Stimulated activated naive CD8-positive, alpha-beta T cell treated with anti-CD3 and anti-CD28 coated beads, Interleukin-15, Interleukin-2, amounts not matched to agents 100 U/mL and 50 U/mL, for 24 hours (primary cell): ENCODE measurements at places on chromosomes 7 and 10.

GRCh38 chr7:70426249-70426880, 705.6 kb upstream of the GALNT17 start:
- DNase-seq = no peak

GRCh38 chr7:14793151-14793550, 109.4 kb downstream of the DGKB start:
- no peak for DNase-seq

DNA sequence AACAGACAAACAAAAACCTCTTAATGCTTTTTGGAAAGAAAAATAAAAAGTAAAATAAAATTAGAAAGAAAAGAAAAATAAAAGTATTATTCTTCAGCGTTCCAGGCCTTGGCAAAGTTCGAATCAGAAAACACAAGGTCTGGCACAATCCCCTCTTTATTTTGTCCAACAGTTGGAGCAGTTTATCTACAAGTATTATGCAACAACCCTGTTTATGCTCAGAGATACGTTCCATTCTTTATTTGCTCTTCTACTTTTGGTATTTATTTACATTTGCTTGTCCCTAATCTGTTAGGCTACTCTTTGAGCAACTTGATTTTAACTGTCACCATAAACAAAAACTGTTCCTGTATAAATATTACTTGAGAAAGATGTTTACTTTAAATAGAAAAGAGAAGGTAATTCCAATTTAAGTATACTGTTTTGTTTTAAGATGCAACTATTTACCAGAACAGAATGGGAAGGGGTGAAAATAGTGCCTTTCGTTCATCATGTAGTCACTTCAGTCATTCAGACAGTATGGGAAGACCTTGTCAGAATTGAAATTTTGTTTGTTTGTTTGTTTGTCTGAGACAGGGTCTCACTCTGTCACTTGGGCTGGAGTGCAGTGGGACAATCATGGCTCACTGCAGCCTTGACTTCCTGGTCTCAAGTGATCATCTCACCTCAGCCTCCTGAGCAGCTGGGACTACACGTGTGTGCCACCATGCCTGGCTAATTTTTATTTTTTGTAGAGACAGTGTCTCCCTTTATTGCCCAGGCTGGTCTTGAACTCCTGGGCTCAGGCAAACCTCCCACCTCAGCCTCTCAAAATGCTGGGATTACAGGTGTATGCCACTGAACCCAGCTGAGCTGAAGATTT, 5.7 kb downstream of the PDK4 start:
- no peak for DNase-seq

DNA sequence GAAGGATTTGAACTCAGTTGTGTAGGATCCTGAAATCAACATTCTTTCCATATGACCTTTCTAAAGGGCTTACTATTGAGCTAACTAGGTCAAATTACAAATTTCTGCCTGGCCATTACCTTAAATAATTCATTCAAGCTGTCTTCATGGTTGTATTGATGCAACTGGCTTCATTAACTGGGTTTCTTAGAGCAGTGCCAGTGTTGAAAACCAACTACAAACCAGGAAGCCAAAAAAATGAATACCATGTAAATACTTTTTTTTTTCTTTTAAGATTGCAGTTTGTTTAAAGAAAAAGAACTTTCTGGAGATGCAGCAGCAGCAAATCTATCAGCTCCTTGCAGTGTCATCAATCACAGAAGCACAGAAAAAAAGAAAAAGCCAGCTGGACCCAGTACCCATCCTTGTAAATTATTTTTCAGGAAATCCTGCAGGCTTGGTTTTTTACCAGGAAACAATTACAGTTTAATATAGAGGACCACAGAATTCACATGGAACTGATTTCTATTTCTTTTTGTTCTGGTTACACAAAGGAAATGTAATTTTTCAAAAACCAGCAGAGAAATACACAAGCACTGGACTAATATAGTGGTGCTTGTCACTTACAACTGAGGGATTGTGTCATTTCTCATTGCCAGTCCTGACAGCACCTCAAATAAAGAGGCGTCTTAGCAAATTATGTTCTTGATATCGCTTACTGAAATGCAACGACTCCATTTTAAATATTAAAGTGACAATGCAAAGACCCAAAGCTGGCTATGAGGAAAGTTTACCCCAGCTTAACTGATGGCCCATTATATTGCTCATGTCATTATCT, 131.9 kb downstream of the TMEM26 start:
- no peak for DNase-seq

- no peak for DNase-seq
These were observed 537.4 kb downstream of the CNTNAP2 start for GRCh38 chr7:146654048-146654447.

DNA sequence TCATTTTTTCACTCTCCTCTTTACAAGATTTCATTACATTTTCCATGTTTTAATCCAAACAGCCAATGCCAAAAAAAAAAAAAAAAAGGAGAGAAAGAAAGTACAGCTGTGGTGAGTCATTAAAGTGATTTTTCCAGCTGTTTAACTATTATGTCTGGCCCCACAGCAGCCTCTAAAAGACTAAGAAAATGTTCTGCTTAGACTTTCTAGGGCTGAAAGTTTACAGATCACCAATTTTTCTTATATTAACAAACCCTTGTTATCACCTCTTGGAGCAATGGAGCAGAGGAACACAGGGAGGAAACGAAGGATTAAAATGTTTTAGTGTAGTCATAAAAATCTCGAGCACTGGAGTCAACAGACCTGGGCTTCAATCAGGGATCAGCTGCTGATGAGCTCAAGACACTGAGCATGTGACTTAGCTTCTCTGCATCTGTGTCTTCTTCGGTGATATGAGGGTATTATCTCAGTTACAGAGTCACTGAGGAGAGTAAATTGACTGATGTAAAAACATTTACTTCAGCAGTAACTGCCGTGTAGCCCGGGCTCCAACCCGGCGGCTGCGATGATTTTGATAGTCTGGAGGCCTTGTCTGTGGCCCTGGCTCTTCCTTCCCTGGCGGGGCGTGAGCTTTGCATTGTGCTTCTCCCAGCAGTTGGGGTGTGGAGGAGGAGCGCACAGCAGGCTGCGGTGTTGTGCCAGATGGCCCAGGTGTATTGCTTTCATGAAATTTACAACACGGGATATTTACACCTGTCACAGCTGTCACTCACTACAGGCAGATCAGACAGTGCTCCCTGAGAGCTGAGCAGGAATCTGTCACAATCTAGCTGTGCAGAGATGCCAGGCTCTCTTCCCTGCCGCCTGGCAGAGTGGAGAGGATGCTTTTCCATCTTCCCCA, 298.3 kb upstream of the FZD8 start:
- no peak for DNase-seq

DNA sequence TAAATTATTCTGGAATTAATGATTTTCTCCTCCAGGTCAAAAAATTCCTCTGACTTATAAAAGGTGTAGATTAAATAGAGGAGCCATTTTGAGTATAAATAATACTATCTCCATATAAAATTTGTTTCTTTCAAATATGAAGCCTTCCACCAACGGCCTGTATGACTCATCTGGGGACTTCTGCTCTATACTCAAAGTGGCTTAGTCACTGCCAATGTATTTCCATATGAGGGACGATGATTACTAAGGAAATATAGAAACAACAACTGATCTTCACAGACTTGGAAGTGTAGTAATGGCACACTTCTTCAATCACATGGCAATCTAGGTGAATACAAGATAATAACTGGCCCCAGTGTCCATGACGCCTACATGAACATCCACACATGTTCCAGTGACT, 335.6 kb upstream of the HGF start:
- no peak for DNase-seq

DNA sequence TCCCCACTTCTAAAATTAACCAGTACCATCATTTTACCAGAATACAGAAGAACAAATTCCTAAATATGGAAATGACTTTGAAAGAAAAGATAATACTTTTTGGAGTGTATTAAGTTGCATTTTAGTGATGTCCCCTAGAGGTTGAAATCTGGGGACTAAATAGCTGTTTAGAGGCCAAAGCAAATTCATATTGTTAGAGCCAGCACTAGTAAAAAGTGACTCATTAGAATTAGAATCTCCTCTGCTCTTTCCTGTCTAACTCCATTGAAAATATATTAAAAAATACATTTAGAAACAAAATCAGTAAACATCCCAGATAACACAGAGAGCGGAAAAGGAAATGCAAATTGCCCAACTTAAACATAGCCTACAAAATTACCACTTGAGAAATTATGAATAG, 1189.6 kb upstream of the C7orf33 start:
- no peak for DNase-seq

DNA sequence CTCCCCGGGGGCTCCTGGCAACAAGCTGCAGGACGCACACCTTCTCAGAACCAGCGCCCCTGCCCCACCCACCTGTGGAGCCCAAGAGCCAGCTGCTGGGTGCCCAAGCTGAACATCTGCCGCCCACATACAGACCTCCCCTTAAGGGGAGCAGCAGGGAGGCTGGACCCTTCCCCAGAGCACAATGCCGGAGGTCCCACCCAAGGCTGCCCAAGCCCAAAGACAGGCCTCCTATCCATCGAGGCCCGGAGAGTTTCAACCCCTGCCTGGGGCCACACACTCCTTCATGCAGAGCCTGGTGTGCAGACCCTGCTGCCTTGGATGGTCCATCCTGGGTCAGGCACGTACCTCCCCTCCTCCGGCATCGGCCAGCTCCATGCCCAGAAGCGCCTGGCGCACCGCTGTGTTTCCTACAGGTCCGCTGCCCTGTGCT, 48.7 kb downstream of the VIPR2 start:
- DNase-seq = no peak

- no peak for DNase-seq
These were observed 4.5 kb downstream of the ADIRF start for GRCh38 chr10:86972613-86973380.

- DNase-seq = no peak
These were observed 128.5 kb upstream of the TNS3 start for GRCh38 chr7:47710201-47710935.

DNA sequence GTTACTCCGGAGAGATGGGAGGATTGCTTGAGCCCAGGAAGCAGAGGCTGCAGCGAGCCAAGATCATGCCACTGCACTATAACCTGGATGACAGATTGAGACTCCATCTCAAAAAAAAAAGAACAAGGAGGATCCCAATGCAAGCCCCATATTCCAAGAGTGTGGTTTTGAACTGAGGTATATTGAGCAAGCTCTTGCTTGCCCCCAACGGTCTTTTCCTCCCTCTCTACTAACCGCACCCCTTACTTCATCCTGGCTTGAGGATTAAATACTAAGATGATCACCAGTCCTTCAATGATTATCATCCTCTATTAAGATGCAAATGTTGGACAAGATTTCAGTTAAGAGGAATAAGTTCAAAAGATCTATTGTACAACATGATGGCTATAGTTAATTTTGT, 12.5 kb upstream of the SRGN start:
- no peak for DNase-seq

GRCh38 chr10:119425102-119425880, 117.2 kb downstream of the RGS10 start:
- no peak for DNase-seq

GRCh38 chr7:122674502-122674901, 24.4 kb downstream of the RNF133 start:
- no peak for DNase-seq

- DNase-seq = no peak
These were observed 969 bp downstream of the SLC35G1 start for GRCh38 chr10:93894516-93895378.

DNA sequence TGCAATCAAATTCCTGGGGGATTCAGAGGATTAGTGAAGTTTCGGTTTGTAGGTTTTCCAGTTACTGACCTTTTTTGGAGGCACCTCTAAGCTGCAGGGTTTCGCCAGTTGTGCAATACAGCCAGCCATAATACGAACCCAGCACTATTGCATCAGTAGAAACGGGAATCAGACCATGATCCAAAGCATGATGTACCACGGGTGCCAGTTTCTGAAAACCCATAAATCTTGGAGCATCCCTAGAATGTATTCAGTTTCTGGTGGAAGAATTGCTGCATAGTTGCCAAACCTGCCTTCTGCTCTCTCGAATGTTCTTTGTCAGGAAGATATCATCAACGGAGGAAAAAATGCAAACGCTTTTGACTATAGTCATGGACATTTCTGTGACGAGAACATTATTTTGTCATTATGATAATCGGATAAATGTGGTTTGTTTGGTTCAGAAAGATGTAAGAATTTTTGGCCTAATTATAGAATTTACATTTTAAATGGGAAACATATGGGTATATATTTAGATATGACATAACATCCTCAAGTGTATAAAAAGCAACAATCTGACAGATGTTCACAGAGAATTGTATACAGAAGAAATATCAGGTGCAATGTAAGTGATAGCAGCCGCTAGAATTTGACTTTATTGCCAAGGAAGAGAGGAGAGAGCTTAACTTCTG, 186.2 kb upstream of the PRKCQ start:
- no peak for DNase-seq

GRCh38 chr10:32149252-32149955, 93.2 kb upstream of the KIF5B start:
- DNase-seq = no peak

DNA sequence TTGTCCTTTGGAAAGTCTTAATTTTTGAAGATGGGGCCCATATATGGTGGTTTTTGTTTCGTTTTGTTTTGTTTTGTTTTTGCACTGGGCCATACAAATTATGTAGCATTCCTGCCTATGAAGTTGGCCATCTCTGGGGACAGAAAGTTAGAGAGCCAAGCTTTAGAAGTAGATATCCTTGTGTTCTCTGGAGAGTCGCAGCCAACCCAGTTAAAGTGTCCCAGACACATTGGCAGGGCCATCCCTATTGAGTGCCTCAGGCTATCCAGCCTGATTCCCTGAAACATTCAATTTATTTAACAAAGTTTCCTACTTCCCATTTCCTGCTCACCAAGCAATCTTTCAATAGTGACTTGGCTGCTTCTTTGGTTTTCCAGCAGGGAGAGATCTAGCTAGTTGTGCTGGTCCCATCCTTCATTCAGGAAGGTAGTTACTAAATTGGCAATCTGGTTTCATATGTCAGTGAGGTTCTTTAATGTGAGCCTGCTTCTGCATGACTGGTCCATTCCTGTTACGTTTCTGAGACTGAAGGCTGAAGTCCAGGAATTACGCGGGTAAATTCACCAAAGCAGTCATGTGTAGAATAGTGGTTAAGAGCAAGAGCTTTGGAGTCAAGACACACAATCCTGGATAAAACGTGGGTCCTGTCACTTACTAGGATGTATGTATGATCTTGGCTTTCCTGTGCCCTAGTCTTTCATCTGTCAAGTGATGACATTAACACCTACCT, 49.3 kb upstream of the HBP1 start:
- no peak for DNase-seq

GRCh38 chr10:46548498-46549090, 7.9 kb downstream of the GPRIN2 start:
- no peak for DNase-seq

- no peak for DNase-seq
These were observed 56.3 kb downstream of the CCNY start for GRCh38 chr10:35392482-35393228.

- no peak for DNase-seq
These were observed 1288.5 kb upstream of the AUTS2 start for GRCh38 chr7:68309806-68310205.

DNA sequence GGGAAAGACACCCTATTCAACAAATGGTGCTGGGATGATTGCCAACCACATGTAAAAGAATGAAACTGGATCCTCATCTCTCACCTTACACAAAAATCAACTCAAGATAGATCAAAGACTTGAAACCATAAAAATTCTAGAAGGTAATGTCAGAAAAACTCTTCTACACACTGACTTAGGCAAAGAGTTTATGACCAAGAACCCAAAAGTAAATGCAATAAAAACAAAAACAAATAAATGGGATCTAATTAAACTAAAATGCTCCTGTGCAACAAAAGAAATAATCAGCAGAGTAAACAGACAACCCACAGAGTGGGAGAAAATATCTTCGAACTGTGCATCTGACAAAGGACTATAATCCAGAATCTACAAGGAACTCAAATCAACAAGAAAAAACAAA, 504.2 kb upstream of the MBL2 start:
- DNase-seq = no peak

GRCh38 chr7:78280276-78280675, 481.7 kb downstream of the PHTF2 start:
- DNase-seq = no peak
